Osteoblast (primary cell): ENCODE measurements at places on chromosomes 1 and 21. TPM values are rescaled to one million over a fixed set of nuclear protein-coding genes. Genes with fewer than 3 reads are reported as not detected.

ARMH1 gene
- 3.2 and 4.3 TPM in 2 replicates for total RNA-seq

KNCN gene
- not detected in 2 replicates for total RNA-seq

PRRX1 gene
- 307 and 427 TPM in 2 replicates for total RNA-seq

RXRG gene
- not detected in 2 replicates for total RNA-seq

AUNIP gene
- total RNA-seq: 0.72 and 0.88 TPM in 2 replicates

SPATA46 gene
- total RNA-seq: not detected in 2 replicates

TMOD4 gene
- total RNA-seq: 0.36 TPM in 1 of 2 replicates, not detected in the other

DMBX1 gene
- not detected in 2 replicates for total RNA-seq

SLC30A10 gene
- total RNA-seq: 0.36 TPM in 1 of 2 replicates, not detected in the other

LIX1L gene
- total RNA-seq: 33.3 and 33.7 TPM in 2 replicates

TMEM82 gene
- not detected in 2 replicates for total RNA-seq

CDCA8 gene
- 1.5 and 1.8 TPM in 2 replicates for total RNA-seq

UBL4B gene
- total RNA-seq: 1.1 and 1.8 TPM in 2 replicates

EDARADD gene
- total RNA-seq: 1.4 and 2.7 TPM in 2 replicates

B3GALT6 gene
- total RNA-seq: 26.5 and 29.7 TPM in 2 replicates

TSSK3 gene
- total RNA-seq: 1.5 and 1.8 TPM in 2 replicates

IL20 gene
- not detected in 2 replicates for total RNA-seq

DAB1 gene
- total RNA-seq: not detected in 2 replicates

IL12RB2 gene
- total RNA-seq: not detected in 2 replicates

ASH1L gene
- total RNA-seq: 41.5 and 41.6 TPM in 2 replicates

KRTAP19-2 gene
- not detected in 2 replicates for total RNA-seq

ADAMTS4 gene
- 1.4 and 3.5 TPM in 2 replicates for total RNA-seq

OR6N2 gene
- not detected in 2 replicates for total RNA-seq

SLC16A1 gene
- 69.2 and 77.1 TPM in 2 replicates for total RNA-seq

FMN2 gene
- total RNA-seq: 9.7 and 11.2 TPM in 2 replicates

OR2L2 gene
- under 0.01 TPM in 2 replicates for total RNA-seq

NEGR1 gene
- 18.1 and 22.7 TPM in 2 replicates for total RNA-seq

KRTAP6-1 gene
- not detected in 2 replicates for total RNA-seq

GJA8 gene
- total RNA-seq: not detected in 2 replicates

C4BPA gene
- total RNA-seq: not detected in 2 replicates

EPS15 gene
- total RNA-seq: 79.9 and 82.2 TPM in 2 replicates

SUSD4 gene
- total RNA-seq: 0.29 TPM in 1 of 2 replicates, not detected in the other

LRRC38 gene
- total RNA-seq: not detected in 2 replicates

KAZN gene
- total RNA-seq: 9.0 and 10.3 TPM in 2 replicates

TIPRL gene
- 30.6 and 30.8 TPM in 2 replicates for total RNA-seq

TMCC2 gene
- total RNA-seq: 1.8 and 2.9 TPM in 2 replicates
